ENCODE measurements at places on chromosomes 7 and 10.

- DNase-seq: no peak
- H3K27me3 ChIP-seq: no peaks in the 10 kb centered on the region
- H3K4me1 ChIP-seq: no peaks in the 10 kb centered on the region
- H3K27ac ChIP-seq: no peak overlapping the region
- no peaks in the 10 kb centered on the region for H3K36me3 ChIP-seq
Observed at GRCh38 chr7:32026083-32026425, 44.2 kb downstream of the PDE1C start.

DNA sequence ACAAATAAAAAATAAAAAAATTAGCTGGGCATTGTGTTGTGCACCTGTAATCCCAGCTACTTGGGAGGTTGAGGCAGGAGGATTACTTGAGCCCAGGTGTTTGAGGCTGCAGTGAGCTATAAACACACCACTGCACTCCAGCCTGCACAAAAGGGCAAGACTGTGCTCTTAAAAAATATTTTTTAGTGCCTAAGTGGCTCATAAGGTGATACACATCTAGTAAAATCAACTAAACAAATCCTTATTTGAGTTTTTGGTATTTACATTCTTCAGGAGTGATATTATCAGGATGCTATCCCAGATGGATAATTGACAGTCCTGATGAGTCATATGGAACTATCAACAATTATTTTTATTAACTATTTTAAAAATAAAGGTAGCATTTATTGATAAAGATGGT lies 93.9 kb downstream of the EXOC6 start:
- H3K4me1 ChIP-seq: no peaks in the 10 kb centered on the region
- H3K4me3 ChIP-seq: no peak overlapping the region
- H3K27me3 ChIP-seq: no peaks in the 10 kb centered on the region
- DNase-seq: no peak
- peaks cover 7% of the 10 kb centered on the region for H3K36me3 ChIP-seq

GRCh38 chr10:47406548-47406869 lies 22.4 kb upstream of the ZNF488 start:
- H3K4me1 ChIP-seq: no peaks in the 10 kb centered on the region
- H3K36me3 ChIP-seq: no peaks in the 10 kb centered on the region

DNA sequence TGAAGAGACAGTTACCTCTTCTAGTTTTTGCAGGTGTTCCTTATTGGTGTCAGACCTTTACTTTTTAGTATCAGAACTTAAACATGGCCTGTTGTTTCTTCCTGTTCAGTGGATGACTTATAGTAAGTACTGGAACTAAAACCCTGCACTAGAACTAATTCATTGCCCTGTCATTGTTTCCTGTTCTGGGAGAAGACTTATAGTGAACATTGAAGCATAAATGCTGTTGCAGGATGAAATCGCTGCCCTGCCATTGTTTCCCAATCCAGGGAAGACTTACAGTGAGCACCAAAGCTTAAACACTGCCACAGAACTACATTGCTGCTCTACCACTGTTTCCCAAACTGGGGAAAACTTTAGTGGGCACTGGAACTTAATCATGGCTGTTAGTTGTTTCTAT lies 13.1 kb downstream of the IPMK start:
- H3K27ac ChIP-seq: no peak overlapping the region
- H3K36me3 ChIP-seq: peaks cover 32% of the 10 kb centered on the region
- H3K4me1 ChIP-seq: peaks cover 15% of the 10 kb centered on the region
- no peak overlapping the region for H3K4me3 ChIP-seq
- DNase-seq: no peak

DNA sequence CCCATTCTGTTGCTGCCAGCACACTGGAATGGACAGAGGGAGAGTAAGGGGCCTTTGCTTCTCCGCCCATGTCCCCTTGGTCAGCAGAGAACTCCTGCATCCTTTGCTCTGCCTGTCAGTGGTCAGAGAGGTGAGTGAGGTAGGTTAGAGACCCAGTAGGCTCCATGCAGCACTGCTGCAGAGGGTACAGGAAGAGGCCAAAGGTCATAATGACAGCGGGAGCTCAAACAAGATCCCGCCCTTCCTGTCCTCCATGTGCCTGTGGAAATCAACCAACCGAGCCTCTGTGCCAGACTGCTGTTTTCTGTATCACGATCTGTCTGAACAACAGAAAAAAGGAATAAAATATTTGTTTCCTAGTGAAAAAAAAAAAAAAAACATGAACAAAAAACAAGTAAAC lies 81.4 kb downstream of the ZNF33B start:
- DNase-seq: no peak
- peaks cover 6% of the 10 kb centered on the region for H3K36me3 ChIP-seq
- H3K27ac ChIP-seq: no peak overlapping the region
- H3K27me3 ChIP-seq: peaks cover 13% of the 10 kb centered on the region
- peaks cover 12% of the 10 kb centered on the region for H3K4me1 ChIP-seq
- no peak overlapping the region for H3K4me3 ChIP-seq
